Cortex of kidney (tissue), 1 donor: ENCODE measurements at places on chromosomes 1 and 21.

DNA sequence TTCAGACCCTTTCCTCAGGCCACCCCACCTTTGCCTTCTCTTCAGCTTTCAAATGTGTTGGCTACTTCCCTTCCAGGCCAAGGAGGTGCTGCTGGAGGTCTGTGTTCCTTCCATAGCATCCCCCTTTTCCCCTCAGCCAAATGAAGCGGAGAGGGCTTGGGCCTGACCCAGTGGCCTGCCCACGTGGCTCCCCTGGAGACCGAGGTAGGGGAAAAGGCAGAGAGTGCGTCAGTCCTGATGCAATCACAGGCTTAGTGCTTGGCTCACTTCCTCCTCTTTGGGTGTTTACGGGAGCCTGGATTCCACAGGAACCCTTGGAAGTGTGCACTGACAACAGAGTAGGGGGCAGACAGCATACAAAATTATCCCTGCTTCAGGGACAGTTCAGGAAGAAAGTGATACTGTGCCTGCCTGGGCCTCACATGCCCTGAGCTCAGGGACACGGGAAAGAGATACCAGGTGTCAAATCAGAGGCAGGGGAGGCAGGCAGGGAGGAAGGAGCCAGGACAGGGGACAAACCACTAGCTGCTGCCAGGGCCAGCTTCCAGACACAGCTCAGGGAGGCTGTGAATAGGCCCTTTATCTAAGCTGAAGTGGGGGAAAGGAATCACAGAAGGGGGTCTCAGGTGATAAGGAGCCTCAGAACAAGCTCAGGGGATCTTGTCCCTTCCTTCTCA lies 16.6 kb upstream of the PTP4A2 start:
- DNase-seq = no peak

GRCh38 chr1:192080684-192081083 lies 77.6 kb upstream of the RGS18 start:
- DNase-seq = no peak

DNA sequence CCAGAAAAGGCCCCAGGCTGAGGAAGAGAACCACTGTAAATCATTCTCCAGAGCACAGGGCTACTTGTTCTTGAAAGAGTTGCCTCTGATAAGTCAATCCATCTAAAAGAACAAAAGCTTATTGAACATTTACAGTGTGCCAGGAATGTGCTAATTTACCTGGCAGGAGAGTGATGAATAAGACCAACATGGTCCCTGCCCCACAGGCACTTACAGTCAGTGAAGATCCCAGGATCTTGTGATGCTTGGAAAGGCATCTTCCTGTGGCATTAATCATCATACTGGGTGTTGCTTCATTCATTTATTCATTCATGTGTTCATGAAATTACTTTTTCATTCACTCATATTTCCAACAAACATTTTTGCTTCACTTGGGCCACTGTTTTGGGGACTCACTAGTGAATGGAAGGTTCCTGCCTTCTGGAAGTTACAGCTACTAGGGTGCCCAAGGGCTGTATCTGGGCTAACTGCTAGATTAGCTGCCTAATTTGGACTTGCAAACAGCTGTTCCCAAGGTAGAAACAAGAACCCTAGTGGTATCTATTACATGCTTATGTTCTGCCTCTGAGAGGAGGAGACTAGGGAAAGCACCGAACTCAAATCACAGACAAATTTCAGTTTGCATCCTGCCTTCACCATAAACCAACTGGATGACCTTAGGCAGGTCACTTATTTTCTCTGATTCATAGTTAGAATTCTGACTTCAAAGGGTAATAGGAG lies 133.5 kb downstream of the CLIC6 start:
- DNase-seq = no peak

DNA sequence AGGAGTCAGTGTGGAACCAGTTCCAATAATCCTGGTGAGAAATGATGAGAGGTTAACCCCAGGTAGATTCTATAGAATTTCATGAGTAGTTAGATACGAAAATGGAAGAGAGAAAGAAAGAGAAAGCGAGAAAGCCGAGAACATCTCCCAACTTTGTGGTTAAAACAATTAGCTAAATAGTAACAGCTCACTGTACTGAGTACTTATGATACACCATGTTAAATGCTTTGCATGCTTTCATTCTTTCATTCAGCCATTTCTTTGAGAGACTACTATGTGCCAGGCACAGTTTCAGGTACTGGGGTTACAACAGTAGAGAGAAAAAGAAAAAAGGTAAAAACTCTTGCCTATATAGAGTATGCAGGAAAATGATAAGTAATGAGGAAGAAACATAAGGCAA lies 109.7 kb upstream of the SYT6 start:
- DNase-seq = no peak

DNA sequence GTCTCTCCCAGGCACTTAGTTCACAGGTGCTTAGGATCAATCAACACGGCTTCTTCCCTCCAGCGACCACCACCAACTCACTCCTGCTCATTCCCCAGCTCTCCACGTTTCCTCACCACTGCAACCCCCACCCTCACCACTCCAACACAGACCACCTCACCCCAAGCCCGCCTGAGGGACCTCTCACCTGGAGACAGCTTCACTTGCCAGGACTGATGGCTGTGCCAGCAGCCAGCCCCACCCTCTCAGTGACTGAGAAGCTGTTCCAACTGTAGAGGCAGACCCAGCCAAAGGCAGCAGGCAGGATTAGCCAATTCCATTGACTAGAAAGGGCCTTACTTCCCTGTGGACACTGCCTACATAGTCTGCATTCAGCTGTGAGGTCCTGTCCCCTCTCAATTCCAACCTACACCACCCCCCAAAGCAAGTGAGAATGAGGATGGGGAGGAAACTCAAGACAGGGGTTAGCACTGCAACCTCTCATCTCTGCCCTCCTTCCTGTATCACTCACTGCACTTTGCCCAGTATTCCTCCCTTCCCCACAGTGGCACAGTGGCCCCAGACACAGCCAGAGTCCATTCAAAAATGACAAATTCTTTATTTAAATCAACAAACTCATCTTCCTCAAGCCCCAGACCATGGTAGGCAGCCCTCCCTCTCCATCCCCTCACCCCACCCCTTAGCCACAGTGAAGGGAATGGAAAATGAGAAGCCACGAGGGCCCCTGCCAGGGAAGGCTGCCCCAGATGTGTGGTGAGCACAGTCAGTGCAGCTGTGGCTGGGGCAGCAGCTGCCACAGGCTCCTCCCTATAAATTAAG lies 7.6 kb downstream of the TAGLN2 start:
- DNase-seq = no peak

DNA sequence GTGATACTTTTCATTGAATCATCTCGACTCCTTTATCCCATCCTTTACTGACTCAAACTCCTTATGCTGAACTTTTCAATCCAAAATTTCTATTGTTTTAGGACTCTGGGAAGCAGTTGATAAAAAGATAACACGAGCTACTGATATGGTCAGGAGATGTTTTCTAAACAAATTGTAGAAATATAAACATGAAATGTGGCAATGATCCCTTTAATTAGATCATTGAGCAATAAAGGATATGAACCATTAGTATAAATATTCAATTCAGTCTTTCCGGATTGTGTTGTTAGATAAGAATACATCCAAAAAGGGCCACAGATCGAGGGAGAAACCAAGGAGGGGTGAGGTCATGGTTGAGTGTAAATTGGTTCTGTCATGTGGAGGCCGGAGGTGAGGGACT lies 88.4 kb downstream of the NID1 start:
- no peak for DNase-seq

DNA sequence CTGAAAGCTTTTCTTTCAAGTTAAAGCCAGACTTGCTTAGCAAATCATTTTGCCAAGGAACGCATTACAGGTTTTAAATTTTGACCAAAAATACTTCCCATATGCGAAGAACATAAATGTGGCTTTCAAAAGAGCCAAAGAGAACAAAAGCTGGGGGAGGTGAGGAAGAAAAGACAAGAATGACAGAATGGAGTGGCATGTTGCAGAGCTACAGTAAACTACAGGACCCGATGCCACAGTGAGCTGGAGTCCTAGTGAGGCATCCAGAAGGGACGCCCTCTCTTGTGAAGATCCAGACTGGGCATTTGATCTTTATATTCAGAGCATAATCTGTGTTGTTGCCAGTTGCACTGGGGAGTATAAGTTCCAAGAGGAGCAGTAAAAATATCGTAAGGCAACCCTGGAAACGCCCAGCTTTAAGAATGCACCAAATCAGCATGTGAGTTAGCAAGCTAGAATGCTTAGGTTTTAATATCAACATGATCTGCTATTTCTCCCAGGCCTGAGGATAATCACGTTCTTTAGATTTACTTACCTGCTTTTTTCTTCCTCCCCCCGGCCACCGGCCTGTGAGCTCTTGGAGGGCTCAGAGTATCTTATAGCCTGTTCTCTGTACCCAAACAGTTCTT lies 48.4 kb upstream of the HOOK1 start:
- no peak for DNase-seq

GRCh38 chr1:52403566-52404115 lies 582 bp downstream of the ORC1 start:
- DNase-seq = no peak

GRCh38 chr1:37149296-37149695 lies 115.0 kb upstream of the GRIK3 start:
- no peak for DNase-seq

DNA sequence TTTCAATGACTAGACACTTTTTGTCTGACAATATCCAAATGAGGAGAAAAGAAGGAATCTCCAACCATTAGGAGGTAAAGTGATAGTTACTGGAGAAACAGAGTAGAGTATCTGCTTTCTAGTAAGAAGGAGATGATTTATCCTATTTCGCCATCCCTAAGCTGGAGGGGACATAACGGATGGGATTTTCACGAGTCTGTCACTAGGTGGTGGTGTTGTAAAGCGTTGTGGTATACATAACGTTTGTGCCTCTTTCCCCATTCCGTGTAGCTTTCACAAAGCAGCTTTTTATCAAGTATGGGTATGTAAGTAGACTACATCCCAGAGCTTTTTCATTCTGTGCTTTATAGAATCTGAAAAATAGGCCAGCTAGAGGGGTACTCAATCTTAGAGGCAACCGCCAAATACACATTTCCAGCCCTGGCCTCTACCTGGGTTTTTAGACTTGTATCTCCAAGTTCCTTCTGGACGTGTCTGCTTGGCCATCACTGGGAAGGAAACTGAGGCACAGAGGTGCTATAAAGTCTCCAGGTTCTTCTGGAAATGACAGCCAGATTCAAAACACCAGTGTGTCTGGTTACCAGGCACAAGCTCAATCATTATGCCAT lies 33.3 kb upstream of the FAM3B start:
- DNase-seq = no peak

DNA sequence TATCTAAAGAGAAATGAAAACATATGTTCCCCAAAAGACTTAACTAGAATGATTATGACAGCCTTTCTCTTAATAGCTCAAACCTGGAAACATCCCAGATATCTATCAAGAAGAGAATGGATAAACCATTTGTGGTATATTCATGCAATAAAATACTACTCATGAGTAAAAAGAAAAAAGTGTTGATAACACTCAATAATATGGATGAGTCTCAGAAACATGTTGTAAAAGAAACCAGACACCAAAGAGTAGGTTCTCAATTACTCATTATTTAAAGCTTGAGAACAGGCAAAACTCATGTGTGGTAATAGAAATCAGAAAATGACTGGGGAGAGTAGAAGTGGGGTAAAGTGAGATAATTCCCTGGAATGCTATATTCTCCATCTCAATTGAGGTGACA lies 154.1 kb downstream of the PHTF1 start:
- DNase-seq = no peak

GRCh38 chr21:44812640-44813039 lies 5.2 kb downstream of the SUMO3 start:
- no peak for DNase-seq

DNA sequence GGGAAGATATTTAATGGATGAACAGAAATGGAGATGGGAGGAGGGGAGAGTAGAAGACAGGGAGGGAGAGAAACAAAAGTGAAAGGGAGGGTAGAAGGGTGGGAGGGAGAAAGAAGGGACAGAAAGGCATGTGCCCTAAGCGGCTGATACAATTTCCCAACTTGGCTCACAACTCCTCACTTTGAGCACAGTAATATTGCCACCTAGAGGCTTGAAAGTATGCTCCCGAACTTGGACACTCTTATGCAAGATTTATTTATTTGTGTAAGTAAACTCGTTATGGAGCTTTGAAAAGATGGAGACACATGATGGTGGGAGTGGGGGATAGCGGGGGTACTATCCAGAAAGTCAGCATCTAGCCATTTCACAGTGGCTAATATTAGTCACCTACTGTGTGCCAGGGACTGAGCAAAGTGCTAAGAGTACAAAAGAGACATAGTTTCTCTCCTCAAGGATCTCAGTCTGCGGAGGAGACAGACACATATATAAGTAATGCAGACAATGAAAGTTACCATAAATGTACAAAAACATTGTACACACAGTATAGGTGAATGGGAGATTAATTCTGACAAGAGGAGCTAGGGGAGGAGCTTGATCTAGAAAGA lies 189.7 kb downstream of the SEC16B start:
- no peak for DNase-seq
